ENCODE measurements at places on chromosomes 2 and 18. TPM values are rescaled to one million over a fixed set of nuclear protein-coding genes. Genes with fewer than 3 reads are reported as not detected.

The CDK5R2 gene
- total RNA-seq, result 13.4 TPM

The CAPN14 gene
- 0.69 TPM for total RNA-seq

The ADCYAP1 gene
- 18.5 TPM for total RNA-seq

The SLC5A7 gene
- 14.3 TPM for total RNA-seq

The VAMP5 gene
- total RNA-seq, result 5.1 TPM

The NHEJ1 gene
- 10.1 TPM for total RNA-seq

The BOLL gene
- total RNA-seq, result 1.4 TPM

The TRIM54 gene
- not detected for total RNA-seq

The CYP27A1 gene
- total RNA-seq, result 5.8 TPM

The GALNT3 gene
- 4.6 TPM for total RNA-seq

The PSTPIP2 gene
- 2.3 TPM for total RNA-seq

The NT5C1B gene
- not detected for total RNA-seq

The L3MBTL4 gene
- 19.8 TPM for total RNA-seq

All from diencephalon (tissue), 1 donor.